NCI-H510A treated with DMSO at 0.1 percent for 48 hours (cell line): ENCODE measurements at places on chromosomes 12 and 14.

- no peak for DNase-seq
Observed at GRCh38 chr14:19895282-19895681, 20.3 kb downstream of the OR4K2 start.

GRCh38 chr12:108237272-108237671, 101.8 kb downstream of the CMKLR1 start:
- DNase-seq, result no peak

DNA sequence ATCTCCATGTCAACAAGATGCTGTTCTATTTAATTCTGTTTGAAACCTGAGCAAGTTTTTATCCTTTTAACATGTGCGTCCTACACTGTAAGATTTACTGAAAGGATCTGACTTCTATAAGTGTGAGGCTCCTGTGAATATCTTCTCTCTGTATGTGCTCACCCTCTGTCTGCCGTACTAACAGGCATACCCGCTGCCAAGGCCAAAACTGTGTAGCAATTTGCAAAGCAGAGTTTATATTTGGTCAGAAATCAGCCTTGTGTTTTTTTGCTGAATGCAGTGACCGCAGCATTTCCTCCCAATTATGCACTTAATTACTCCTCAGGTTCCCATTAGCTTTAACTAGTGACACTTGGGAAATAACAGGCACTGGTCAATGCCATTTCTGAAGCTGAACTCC, 12.3 kb downstream of the CHST11 start:
- DNase-seq, result no peak

GRCh38 chr12:81627336-81628189, 131.6 kb downstream of the PPFIA2 start:
- peak; percentile 91 for DNase-seq

- DNase-seq, result peak; percentile 92
Observed at GRCh38 chr12:72271451-72272090, 599 bp upstream of the TRHDE start.

DNA sequence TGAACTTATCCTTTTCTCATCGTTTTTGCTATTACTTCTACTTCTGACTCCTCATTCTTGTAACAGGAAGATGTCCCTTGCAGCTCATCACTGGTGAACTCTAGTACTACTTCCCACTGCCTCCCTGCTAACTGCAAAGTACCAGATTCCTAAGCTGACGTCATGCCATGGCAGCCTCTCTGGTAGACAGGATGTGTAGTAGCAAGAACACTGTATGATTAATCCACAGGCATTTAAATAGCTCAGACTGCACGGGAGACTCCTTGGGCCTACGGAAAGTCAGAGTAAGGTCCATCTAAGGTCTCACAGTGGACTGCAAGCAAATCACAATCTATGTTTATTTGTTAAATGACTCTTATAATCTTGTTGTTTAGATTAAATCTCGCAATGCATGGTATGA, 43.5 kb downstream of the DNAI7 start:
- no peak for DNase-seq

DNA sequence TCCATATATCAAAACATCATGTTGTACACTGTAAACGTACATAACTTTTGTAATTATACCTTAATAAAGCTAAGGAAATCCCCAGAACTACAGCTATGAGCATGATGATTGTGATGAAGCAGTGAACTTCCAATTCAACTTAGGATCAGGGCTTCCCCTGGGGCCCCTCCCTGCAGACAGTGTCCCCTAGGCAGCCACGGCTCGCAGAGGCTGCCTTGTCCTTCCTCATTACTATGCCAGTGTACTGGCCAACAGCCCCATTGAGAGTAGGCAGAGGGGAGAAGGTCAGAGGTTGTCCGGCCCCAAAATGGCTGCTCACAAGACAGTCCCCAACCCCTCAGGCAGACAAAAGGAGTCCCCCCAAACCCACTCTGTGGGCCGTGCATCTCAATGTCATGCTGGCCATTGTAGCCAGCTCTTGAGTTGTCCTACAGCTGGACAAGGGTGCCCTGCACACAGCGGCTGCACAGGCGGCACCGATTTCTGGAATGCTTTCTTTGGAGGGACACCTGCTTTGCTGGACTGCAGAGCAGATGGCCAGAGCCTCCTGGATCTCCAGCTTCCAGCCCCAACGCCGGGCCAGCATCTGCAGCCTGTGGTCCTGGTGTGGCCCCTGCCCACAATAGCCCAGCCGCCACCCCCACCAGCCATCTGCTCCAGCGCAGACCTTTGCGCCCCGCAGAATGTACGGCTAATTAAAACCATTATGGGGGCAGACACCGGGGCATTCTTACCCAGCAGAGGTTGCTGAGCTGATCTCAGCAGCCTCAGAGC, 46.1 kb downstream of the NIN start:
- no peak for DNase-seq

- DNase-seq, result no peak
Observed at GRCh38 chr12:120579179-120579578, 2.0 kb downstream of the POP5 start.

DNA sequence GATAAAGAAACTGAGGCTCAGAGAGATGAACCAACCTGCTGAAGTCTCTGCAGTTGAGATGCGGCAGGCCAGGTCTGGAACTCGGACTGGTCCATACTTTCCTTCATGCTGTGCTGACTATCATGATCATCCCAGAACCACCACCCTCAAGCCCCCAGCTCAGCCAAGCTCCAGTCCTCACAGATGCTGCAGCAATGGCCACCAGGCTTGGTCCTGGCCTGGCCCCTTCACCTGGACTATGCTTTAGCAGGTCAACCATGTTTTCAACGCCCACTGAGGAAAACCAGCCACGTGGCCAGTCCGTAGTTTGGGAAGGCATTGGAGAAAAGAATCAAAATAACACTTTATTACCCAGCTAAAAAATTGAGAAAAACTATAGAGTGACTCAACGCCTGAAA, 1.4 kb downstream of the GPR68 start:
- no peak for DNase-seq

DNA sequence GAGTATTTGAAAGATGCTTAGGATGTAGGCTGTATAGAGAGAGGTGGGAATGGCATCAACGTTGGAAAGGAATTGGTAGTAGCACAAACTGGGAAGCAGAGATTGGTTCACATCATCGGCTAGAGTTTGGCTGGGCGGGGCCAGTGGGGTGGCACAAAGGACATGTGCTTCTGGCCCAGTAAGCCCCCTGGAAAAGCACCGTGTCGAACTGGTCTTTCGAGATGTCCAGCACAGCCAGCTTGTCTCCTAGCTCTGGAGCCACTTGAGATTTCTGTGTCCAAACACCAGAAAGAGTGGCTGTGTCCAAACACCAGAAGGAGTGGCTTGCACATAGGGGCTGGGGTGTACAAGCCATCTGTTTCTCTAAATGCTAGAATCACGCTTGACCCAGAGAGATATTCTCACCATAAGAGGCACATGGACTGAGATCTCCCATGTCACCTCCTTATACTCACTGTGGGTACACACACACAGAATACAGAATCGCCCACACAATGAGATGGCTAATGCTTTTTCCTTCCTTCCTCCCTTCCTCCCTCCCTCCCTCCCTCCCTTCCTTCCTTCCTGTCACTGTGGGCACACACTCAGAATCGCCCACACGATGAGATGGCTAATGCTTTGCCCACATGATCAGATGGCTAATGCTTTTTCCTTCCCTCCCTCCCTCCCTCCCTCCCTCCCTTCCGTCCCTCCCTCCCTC, 41.8 kb upstream of the KCNK13 start:
- no peak for DNase-seq

DNA sequence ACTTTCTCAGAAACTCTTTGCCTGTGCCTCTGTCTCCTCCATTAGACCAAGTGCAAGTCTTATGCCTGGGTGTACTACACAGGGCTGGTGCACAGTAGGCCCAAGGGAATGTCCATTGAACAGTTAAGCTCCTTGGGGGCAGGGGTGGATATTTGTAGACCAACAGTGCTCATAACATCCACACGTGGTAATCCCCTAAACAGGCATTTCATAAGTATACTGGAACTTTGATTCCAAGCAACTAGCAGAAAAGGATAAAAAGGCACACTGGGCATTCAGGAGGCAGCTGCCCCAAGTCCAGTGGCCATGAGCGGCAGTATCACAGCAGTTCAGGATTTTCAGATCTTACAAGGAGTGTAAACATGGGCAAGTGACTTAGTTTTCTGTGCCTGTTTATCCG, 16.8 kb downstream of the NUAK1 start:
- no peak for DNase-seq

DNA sequence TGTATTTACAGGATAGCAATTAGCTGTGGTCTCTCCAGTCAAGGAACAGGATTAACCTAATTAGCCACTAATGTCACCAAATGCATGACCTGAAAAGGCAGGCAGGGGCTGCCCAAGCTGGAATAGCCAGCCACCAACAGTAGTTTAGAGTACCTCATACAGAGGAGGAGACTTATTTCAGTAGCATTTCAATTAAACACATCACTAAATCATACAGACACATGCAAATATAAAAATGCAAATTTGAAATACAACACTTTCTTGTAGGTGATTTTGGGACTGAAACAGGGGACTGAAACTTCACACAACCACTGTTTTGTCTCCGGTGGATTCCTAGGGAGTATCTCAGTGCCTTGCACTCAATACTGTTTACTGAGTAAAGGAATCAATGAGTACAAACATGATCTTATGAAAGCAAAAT, 636 bp upstream of the IFNG-AS1 start:
- no peak for DNase-seq

- DNase-seq, result no peak
Observed at GRCh38 chr12:70657616-70658286, 20.5 kb upstream of the PTPRB start.

- DNase-seq, result no peak
Observed at GRCh38 chr14:72786378-72787350, 107.2 kb downstream of the DPF3 start.

DNA sequence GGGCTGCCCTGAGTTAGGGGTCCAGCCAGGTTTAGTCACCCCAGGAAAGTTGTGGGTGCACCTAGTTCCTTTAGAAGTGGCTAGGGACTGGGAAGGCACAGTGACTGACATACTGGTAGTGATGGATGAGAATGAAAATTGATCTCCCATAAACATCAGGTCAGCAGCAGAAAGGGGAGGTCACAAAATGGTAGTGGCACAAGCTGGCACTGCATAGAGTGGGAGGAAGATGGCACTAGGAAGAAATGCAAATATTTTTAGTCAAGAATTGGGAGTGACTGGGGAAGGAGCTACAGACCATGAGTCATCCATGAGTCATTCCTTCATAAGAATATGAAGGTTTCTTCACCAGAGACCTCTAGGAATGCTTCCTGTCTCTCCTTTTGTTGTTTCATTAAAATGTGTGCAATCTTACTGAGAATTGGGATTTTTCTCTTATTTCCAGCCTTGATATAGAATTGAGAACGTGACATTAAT, 198.3 kb upstream of the AMIGO2 start:
- no peak for DNase-seq

DNA sequence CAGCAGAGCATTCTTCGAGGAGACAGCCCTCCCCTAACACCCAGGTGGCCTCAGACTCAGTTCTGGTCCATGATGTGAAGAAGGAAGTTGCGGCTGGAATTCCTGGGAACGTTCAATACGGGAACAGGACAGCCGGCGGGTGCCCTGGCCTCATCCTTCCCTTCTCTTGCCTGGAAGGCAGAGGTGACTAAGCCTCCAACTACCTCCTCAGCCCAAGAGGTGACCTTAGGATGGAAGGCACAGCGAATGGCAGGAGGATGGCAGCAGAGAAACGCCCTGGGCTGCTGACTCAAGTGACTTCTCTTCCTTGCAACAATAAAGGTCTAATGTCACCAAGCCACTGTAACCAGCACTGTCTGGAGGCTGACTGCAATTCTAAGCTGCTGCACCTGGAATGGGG, 36.1 kb downstream of the DHX37 start:
- no peak for DNase-seq

DNA sequence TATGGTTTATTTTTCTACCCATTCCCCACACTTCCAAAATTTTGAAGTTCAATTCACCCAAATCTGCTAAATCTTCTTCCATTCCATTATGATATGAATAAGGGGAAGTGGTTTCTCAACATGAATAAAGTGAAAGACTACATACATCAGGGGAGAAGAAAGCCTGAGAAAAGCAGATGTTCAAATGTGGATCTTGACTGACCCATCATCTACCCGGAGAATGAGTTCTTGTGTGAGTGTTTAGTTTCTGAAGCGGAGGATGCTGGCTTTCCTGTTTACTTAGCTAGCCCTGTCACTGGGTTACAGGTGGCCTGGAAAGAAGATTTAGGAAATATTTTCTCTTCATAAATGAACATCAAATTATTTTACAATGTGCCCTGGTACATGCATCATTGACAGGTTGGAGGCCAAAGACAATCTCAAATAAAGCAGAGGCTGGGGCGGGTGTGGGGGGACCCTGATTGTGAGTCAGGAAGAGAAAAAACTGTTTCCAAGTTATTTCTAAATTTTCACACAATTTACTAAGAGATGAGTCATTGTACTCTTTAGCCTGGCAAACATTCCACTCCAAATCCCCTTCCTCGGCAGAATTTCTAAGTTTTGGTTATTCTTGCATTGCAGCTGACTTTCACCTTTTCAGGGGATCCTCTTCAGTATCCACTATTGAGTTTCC, 135.6 kb downstream of the SLC25A21 start:
- no peak for DNase-seq

DNA sequence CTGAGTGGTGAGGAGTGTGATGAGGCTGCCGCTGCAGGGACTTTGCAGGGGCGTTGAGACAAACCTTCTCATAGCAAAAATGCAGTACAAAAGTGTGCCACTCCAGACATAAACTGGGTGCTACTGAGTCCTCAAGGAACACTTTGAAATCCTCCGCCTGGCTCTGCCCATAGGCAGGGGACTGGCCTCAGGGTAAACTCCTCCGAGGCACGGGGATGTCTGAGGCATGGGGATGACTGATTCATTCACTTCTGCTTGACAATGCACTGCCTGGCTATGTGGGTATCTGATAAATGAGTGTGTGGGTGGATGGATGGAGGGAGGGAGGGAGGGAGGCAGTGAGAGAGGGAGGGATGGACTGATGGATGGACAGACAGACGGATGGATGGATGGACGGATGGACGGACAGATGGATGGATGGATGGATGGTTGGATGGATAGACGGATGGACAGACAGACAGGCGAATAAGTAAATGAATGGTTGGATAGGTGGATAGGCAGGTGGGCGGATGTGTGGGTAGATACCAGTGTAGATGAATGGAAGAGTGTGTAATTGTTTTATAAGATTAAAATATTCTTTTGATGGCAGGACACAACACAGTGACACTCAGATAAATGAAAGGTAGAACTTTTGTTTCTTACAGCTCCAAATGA, 2.1 kb upstream of the BDKRB2 start:
- no peak for DNase-seq

- DNase-seq, result no peak
Observed at GRCh38 chr14:74144789-74145188, 60.0 kb downstream of the LIN52 start.

DNA sequence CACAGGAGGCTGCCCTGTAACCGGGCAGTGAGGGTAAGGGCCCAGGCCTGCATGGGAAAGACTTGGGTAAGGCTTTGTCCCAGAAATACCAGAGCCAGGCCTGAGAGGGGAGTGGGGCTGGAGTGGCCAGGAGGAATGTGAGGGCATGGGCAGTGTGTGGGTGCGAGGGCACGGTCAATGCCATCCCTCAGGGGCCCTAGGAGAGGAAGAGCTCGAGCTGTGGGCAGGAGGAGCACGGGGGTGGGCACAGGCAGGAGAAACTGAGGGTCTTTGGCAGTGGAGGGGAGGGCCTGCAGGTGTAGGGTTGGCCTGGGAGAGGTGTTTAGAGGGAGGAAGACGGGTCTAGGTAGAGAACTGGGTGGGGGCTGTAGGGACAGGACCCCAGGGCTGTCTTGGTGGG, 381.6 kb downstream of the TMEM121 start:
- no peak for DNase-seq
